Activated T-helper 1 cell treated with anti-CD3 and anti-CD28 coated beads, Interleukin-12 subunit alpha, Interleukin-12 subunit beta, Interleukin-2, Interleukin-4 antibody, amounts not matched to agents 30 ng/mL and 10 ng/mL and 1 ng/mL, durations not matched to agents 14 hours and 24 hours and 36 hours (primary cell): ENCODE measurements at places on chromosomes 12 and 14.
A peak's percentile ranks its signal among the peaks of the same experiment; 100 is the strongest.

DNA sequence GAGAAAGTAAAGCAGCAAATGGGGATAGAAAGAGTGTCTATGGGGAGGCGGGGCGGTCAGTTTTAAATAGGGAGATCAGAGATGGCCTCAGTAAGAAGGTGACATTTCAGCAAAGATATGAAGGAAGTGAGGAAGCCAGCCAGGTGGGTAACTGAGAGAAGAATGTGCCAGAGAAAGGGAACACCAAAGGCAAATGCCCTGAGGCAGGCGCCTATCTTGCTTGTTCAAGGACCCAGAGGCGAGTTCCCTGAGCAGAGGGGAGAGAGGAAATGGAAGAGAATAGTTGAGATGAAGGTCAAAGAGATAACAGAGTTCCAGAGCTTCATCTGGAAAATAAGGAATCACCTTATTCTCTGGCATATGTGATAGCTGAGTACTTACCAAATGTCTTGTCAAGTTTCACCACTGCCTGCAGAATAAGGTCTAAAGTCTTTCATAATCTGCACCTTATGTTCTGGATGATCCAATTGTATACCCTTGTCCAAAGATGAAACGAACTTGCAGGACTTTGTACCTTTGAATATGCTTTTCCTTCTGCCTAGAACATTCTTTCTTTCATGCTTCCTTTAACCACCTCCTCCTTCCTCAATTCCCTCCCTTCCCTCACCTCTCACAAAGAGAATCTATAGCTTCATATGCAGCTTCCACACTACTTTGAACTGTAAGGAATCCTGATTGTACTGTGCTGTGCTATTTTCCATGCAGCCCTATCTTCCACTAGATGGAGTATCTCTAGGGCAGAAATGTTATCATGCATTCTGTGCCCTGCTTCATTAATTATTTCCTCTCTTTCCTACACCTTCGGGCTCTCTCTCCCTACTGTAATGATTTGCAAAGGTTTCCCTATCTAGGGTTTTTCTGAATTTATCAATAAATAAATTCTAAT lies 38.5 kb downstream of the GNPTAB start:
- H3K27me3 ChIP-seq, result no peaks in the 10 kb centered on the region
- DNase-seq, result no peak
- peak overlapping the region; percentile 77 for H3K27ac ChIP-seq
- H3K4me1 ChIP-seq, result peaks cover 51% of the 10 kb centered on the region
- no peak overlapping the region for H3K4me3 ChIP-seq

DNA sequence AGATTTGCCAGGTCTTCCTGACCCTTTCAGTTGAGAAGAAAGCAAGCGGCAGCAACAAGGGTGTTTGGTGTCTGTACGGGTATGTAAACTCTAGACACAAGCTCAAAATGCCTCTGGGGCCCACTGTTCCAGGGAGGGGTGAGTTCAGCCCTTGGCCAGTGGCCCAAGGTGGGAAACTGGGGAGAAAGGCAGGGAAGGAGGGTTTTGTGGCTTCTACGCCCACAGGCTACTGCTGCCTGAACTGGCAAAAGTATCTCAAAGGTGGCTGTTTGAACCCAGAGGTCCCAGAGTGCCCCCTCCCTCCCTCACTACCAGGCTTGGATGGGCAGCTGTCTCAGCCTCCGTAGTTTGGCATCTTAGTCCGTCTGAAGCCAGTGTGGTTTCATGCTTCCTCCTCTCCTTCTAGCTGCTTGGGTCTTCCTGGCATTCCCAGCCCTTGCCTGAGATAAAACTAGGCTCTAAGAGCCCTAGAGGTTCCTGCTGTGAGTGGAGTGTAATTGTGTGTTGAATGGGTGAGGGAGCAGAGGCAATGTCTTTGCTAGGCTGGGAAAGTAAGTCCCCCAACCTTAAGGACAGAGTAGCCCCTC lies 5.5 kb downstream of the HOXC5 start:
- no peak for DNase-seq
- no peak overlapping the region for H3K27ac ChIP-seq
- no peak overlapping the region for H3K4me3 ChIP-seq
- peaks cover 3% of the 10 kb centered on the region for H3K4me1 ChIP-seq
- H3K27me3 ChIP-seq, result peaks cover 70% of the 10 kb centered on the region

GRCh38 chr12:20206410-20206809 lies 161.9 kb upstream of the PDE3A start:
- H3K4me1 ChIP-seq, result no peaks in the 10 kb centered on the region
- no peak for DNase-seq
- no peak overlapping the region for H3K4me3 ChIP-seq
- H3K27me3 ChIP-seq, result no peaks in the 10 kb centered on the region
- H3K36me3 ChIP-seq, result no peaks in the 10 kb centered on the region

DNA sequence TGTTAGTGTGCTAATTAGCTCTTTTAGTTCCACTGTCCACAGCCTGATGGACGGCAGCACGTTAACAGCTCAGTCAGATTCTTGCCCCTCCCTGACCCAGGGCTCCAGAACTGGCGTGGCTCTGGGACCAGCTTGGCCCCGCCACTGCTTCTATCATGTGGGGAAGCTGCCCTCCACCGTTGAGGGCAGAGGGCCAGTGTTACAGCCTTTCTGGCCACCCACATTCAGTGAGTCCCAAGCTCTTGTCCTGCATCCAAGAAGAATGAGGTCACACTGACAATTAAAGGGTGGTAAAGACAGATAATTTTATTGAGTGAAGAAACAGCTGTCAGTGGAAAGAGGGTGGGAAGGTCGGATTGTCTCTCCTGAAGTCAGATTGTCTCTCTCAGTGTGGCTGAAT lies 36.9 kb downstream of the BCL2L14 start:
- no peaks in the 10 kb centered on the region for H3K27me3 ChIP-seq
- DNase-seq, result no peak
- no peak overlapping the region for H3K27ac ChIP-seq
- no peaks in the 10 kb centered on the region for H3K4me1 ChIP-seq
- peaks cover 4% of the 10 kb centered on the region for H3K36me3 ChIP-seq
- H3K4me3 ChIP-seq, result no peak overlapping the region

GRCh38 chr12:46386360-46386867 lies 13.8 kb upstream of the SLC38A2 start:
- no peak overlapping the region for H3K4me3 ChIP-seq
- H3K27me3 ChIP-seq, result no peaks in the 10 kb centered on the region
- no peak overlapping the region for H3K27ac ChIP-seq
- H3K4me1 ChIP-seq, result peaks cover 79% of the 10 kb centered on the region

DNA sequence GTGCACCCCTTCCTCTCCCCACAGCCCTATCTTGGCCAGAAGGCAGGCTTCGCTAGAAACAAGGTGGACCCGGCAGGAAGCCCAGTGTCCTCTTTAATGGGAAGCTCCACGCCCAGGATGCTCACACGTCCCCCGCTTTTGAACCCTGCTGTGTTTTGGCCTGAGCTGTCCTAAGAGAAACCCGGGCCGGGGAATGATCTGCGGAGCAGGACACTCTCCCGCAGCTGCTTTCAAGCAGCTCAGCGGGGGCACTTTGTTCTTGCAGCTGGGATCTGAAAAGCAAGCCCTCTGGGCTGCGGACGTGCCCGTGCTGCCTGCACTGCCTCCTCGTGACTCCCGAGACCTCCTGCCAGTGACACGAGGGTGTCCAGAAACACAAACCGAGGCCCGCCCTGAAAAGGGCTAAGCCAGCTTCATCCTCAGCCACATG lies 30.0 kb downstream of the SCARB1 start:
- H3K36me3 ChIP-seq, result no peaks in the 10 kb centered on the region
- H3K27me3 ChIP-seq, result no peaks in the 10 kb centered on the region
- no peaks in the 10 kb centered on the region for H3K4me1 ChIP-seq
- no peak overlapping the region for H3K4me3 ChIP-seq

DNA sequence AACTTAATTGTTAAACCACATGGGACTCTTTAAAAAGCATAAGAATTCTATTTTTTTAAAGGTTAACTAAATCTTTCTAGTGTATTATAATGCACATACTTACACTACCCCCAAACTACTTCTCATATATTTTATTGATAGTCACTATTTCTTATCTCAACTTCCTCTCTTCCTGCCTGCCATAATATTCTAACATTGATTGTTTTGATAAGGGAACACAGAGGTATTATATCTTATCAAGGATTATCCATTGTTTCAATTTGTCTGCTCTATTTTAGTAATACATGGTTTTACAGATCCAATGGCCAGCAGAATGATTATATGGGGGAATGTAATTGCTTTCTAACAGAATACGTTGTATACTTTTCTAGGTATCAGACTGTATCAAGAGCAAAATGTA lies 98.9 kb downstream of the EPS8 start:
- H3K27me3 ChIP-seq, result peaks cover 20% of the 10 kb centered on the region
- no peaks in the 10 kb centered on the region for H3K4me1 ChIP-seq
- H3K4me3 ChIP-seq, result no peak overlapping the region
- no peaks in the 10 kb centered on the region for H3K36me3 ChIP-seq

DNA sequence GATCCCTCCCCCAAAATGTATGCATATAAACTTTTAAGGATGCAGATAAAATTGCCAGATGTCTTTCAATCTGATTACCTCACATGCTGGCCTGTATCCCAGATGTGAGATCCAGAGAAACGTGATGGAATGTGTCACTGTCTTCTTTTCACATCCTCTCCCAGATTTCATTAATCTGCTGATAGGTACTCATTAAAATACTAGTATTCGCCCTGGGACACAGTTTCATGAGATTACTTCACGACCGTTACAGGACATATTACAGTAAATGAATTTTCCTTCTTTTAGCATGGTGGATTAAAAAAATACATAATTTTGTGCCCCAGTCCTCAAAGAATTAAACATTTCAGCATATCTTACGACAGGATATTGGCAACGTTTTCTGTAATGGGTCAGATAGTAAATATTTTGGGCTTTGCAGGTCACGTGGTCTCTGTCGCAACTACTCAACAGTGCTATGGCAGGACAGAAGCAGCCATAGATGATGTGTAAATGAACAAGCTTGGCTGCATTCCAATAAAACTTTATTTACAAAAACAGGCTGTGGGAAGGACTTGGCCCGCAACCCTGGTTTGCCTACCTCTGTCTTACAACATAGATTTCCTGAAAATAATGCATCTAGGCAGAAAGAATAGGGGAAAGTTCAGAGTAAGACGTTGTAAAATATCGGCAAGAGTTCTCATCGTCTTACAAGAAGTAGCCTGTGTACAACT lies 156.0 kb upstream of the DIO3 start:
- H3K27me3 ChIP-seq, result peaks cover 22% of the 10 kb centered on the region
- H3K4me1 ChIP-seq, result no peaks in the 10 kb centered on the region
- no peaks in the 10 kb centered on the region for H3K36me3 ChIP-seq
- H3K4me3 ChIP-seq, result no peak overlapping the region
- no peak overlapping the region for H3K27ac ChIP-seq

DNA sequence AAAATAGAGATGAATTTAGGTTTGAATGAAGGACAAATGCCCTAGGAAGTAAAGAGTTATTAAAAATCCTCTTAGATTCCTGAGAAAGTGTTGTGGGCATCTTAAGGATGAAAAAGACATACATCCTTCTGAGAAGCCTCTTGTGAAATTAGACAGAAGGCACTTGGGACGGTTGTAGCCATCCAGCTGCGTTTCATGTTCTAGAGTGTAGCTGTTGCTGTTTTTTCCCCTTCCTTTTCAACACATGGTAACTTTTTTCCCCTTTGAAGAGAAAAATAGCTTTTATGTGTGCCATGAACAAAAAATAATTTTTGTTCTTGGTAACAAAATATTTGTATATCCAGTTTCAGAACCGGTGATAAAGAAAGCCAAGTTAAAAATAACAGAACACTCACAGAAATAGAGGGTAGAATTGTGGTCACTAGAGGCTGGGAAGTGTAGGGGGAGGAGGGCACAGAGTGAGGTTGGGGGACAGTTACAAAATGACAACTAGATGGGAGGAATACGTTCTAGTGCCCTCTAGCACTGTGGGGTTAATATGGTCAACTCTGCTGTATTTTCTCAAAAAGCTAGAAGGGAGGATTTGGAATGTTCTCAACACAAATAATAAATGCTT lies 58.4 kb downstream of the PTHLH start:
- H3K36me3 ChIP-seq, result no peaks in the 10 kb centered on the region
- no peak for DNase-seq
- H3K4me1 ChIP-seq, result no peaks in the 10 kb centered on the region
- no peak overlapping the region for H3K4me3 ChIP-seq
- H3K27me3 ChIP-seq, result peaks cover 6% of the 10 kb centered on the region

DNA sequence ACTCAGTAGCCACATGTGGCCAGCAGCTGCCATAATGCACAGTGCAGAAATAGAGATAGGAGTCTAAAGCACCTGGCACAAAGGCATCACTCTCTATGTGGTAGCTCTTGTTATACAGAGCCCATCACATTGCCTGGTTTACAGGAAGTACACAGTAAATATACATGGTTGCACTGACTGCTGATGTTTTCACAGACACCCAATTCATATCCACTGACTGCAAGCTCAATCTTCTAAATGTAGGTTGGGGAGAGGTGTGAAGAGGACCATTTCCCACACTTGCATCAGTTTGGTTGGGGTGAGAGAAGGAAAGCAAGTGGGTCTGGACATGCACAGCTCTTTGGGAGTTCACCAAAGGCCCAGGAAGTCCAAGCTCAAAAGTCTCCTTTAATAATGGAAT lies 172.8 kb downstream of the DPF3 start:
- peaks cover 9% of the 10 kb centered on the region for H3K27me3 ChIP-seq
- H3K4me3 ChIP-seq, result no peak overlapping the region
- no peak overlapping the region for H3K27ac ChIP-seq
- peaks cover 35% of the 10 kb centered on the region for H3K4me1 ChIP-seq

GRCh38 chr14:87503711-87504110 lies 489.3 kb downstream of the GALC start:
- DNase-seq, result no peak
- no peaks in the 10 kb centered on the region for H3K36me3 ChIP-seq
- no peaks in the 10 kb centered on the region for H3K4me1 ChIP-seq
- H3K27me3 ChIP-seq, result no peaks in the 10 kb centered on the region
- no peak overlapping the region for H3K27ac ChIP-seq

DNA sequence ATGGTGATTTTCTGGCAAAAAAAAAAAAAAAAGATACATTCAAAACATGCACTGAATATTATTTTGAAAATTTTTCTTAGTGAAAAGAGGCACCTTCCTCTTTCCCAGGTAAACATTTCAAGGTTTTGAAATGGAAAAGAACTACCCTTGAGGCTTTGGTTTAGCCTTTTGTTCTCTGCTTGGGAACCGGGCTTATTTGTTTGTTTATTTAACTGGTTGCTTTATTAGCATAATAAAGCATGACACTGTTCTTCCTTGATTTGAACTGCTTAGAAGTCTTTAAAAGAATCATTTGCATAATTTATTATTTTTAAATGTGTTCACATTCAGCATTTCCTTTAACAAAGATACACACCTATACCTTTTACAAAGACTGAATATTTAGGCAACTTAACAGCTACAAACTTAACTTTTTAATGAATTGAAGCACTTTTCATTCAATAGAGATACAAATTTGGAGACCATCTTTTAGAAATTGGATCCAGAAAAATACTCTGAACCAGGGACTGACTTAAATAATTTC lies 174.5 kb downstream of the FBXL14 start:
- H3K4me1 ChIP-seq, result peaks cover 30% of the 10 kb centered on the region
- H3K4me3 ChIP-seq, result no peak overlapping the region
- no peak overlapping the region for H3K27ac ChIP-seq

- no peaks in the 10 kb centered on the region for H3K4me1 ChIP-seq
- no peak overlapping the region for H3K4me3 ChIP-seq
- no peaks in the 10 kb centered on the region for H3K36me3 ChIP-seq
- no peak for DNase-seq
- no peak overlapping the region for H3K27ac ChIP-seq
Observed at GRCh38 chr14:35963209-35963608, 137.1 kb downstream of the BRMS1L start.

GRCh38 chr14:71538938-71539649 lies 393.1 kb upstream of the RGS6 start:
- H3K4me1 ChIP-seq, result peaks cover 17% of the 10 kb centered on the region
- H3K4me3 ChIP-seq, result no peak overlapping the region
- no peaks in the 10 kb centered on the region for H3K27me3 ChIP-seq
- H3K36me3 ChIP-seq, result peaks cover 7% of the 10 kb centered on the region
- no peak for DNase-seq
- no peak overlapping the region for H3K27ac ChIP-seq

- peak overlapping the region; percentile 74 for H3K27ac ChIP-seq
- peaks cover 29% of the 10 kb centered on the region for H3K36me3 ChIP-seq
- H3K4me3 ChIP-seq, result peak overlapping the region; percentile 25
- H3K4me1 ChIP-seq, result peaks cover 79% of the 10 kb centered on the region
- H3K27me3 ChIP-seq, result no peaks in the 10 kb centered on the region
- DNase-seq, result no peak
Observed at GRCh38 chr12:64682572-64683277, 72.4 kb downstream of the RASSF3 start.
